ENCODE measurements at places on chromosomes 7 and 10.

DNA sequence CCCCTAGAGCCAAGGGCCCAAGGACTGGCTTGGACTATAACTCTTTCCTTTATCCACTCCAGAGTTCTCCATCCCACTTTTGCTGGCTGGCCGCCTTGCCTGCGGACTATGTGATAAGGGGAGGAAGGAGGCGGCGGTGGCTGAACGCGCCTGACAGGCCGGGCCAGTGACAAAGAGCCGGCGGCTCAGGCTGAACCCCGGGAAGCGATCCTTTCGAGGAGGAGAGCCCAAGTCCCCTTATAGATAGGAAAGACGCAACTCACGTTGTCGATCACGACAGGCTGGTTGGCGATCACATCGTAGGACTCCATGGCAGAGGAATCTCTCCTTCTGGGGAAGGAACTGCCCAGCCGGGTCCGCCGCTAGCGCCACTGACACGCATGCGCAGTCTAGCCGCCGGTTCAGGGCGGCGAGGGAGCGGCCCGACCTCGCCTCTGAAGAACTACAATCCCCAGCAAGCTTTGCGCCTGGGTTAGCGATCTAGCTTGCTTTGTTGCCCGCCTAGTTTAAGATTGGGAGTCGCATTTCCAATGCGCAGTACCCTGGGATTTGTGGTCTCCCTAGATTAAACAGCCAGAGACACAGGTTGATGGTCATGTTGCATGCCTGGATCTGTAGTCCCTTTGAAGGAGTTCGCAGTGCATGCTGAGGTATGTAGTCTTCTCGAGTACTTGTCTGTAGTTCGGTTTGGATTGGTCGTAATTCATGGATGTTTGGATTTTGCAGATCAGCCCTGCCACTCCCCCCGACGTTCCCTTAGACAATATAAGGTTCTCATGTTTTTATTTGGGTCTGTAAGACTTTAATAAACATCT lies at the start of gene ACTR1A:
ACTR1A (minus strand) TSS at position 376 of the 815 bp plus-strand sequence; CDS start at position 311, 65 bp downstream.
- DNase-seq, result peak; percentile 93

- no peak for DNase-seq
These were observed 349.3 kb upstream of the SEMA3D start for GRCh38 chr7:85535974-85536729.

DNA sequence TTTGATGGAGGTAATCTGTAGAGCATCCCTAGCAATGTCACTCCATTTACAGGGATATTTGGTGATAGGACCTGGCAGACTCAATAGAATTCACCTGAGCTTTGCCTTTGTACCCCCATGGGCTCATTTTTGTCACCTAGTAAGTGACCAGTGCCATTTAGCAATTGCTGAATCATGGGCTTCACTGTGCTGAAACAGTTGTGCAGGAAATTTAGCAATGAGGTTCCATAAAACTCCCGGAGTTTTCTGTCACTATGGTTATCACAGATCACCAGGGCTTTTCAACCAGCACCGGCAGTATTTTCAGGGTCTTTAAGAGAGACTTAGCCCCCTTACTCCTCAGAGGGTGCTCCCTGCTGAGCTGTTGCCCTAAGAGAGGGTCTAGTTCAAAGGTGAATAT lies 40.2 kb downstream of the FAS start:
- no peak for DNase-seq

DNA sequence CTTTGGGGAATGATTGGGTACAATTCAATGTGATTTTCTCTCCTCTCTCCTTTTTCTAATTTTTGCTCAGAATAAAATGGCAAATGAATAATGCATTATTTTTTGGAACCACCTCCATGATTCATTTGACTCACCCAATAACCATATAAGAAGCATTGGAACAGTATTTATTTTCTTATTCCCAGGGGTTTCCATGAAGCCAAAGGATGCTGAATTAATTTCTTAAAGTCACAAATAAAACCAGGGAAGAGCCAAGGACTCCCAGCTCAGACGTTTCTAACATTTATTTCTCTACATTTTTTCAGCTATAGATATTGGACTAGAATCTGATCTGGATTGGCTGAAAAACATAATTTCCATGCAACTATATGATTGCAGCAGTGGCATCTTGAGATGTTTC lies 735.2 kb upstream of the ANKRD30A start:
- DNase-seq, result no peak

DNA sequence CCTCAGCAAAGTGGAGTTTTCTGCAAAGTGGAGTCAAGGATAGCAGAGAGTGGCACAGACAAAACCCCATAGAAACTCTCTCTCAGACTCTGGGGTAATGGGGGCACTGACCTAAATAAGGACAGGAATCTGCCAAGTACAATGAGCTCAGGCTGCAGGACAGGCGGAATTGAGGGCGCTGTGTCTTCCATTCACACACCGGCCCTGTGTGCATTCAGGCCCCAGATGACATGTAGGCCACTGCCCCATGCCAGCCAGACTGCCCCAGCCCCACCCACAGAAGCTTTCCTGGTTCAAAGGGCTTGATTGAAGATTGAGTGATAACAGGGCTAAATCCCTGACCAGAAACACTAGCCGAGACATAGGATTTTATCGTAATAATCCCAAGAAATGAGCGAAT lies 52.7 kb downstream of the EEPD1 start:
- DNase-seq, result no peak

- DNase-seq, result no peak
These were observed 96.3 kb downstream of the LSM5 start for GRCh38 chr7:32393861-32394260.

DNA sequence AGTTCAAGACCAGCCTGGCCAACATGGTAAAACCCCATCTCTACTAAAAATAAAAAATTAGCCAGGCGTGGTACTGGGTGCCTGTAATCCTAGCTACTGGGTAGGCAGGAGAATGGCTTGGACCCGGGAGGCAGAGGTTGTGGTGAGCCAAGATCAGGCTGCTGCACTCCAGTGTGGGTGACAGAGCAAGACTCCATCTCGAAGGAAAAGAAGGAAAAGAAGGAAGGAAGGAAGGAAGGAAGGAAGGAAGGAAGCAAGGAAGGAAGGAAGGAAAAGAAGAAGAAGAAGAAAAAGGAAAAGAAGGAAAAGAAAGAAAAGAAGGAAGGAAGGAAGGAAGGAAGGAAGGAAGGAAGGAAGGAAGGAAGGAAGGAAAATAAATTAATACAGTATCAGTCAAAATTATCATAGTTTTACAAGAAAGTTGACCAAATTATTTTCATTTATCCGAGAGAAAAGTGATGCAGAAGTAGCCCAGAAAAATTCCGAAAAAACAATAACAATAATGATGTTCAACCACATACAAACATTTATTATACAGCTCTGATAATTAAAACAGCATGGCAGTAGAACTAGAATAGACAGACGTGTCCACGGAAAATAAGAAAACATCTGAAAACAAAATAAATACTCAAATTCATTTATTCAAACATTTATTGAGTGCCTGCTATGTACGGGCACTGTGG lies 292.4 kb upstream of the MKLN1 start:
- DNase-seq, result no peak

GRCh38 chr7:44615149-44615611 lies 8.8 kb downstream of the OGDH start:
- DNase-seq, result no peak

DNA sequence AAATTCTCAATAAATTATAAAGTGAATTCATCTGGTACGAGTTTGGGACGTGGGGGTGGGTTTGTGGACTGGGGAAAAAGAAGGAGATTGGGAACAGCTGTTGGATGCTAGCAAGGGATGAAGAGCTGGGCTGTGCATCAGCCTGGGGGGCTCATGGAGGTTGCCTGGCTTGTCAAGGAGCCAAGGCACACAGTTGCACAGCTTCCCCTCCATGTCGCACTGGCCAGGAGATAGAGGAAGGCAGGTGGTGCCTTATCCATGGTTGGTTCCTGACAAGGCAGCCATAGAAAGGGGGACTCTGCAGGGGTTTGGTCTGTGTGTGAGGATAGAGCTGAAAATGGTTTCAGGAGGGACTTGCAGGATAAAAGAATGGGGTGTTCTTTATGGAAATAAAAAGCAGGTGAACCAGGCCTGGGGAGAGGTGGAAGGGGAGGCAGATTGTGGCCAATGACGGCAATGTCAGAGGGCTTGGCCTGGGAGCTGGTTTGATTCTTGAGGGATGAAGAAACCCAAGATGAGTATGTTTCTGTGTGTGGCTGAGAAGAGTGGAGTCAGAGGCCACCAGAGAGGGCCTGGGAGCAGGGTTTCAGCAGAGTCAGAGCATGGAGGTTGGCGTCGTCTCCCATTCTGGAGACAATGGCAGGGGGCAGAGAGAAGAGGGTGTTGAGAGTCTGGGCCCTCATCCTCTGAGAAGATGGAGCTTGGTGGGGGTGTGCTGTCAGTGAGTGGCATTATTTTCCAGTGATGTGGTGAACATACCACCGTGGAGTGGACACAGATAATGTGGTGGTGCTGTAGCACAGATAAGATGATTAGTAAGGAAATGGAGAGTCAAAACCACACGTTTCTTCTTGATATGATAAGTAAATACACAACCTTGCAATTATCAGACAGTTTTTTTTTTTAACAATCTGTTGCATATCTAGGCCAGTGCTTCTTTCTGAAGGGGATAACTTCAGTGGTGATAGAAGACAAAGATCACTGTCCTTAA lies 108.2 kb downstream of the PTPN20 start:
- DNase-seq, result no peak

- no peak for DNase-seq
These were observed 22.0 kb upstream of the UBE3C start for GRCh38 chr7:157116762-157117161.

DNA sequence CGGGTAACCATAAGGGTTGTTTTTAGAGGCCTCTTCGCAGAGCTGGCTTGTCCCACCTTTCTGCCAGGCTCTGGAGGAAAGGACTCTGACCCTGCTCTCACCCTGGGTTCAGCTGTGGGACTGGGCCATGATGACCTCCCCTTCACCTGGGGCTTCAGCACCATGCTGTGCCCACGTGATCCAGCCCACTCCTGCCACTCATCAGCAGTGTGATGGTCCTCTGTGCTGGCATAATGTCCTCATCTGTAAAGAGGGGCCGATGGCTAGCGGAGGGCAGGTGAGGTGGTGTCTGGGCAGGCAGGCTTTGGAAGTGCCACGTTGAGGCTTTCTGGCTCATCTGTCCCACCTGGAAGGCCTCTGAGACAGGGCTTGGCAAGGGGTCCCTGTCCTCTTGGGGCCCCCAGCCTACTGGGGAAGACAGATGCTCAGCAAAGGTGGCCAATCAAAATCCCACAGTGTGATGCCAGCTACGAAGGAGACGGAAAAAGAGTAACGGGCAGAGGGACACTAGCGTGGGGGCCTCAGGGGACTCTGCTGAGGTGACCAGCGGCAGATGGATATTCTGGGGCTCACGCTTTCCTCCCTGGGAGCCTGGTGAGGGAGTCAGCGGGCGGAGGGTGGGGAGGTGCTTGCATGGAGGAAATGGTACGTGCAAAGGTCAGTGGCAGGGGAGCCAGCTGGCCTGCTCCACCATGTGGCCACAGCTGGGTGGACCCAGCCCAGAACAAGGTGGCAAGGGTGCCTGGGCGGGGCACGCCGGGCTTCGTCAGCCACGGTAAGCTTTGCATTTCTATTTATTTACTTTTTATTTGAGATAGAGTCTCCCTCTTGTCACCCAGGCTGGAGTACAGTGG lies 5.4 kb downstream of the LRWD1 start:
- no peak for DNase-seq

GRCh38 chr10:28924717-28925116 lies 247.4 kb downstream of the BAMBI start:
- no peak for DNase-seq

DNA sequence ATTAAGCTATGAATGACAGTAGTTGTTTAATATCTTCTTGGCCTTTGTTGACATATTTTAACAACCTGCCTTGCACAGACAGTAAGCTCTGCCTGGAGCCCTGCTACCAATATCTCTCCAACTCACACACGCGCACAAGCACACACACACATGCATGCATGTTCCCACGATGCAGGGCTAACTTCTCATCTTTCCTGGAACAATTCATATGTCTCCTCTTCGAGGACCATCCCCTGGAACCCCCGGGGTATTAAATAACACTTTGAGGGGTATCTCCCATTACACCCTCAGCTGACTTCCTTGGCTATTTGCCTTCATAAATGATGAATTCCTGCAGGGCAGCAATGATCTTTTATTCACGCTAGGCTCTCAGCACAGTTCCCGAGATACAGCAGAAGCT lies 258.0 kb downstream of the TRIL start:
- DNase-seq, result no peak

GRCh38 chr10:28177944-28178637 lies 124.8 kb downstream of the MPP7 start:
- DNase-seq, result no peak

GRCh38 chr7:41830271-41830670 lies 127.4 kb upstream of the INHBA start:
- DNase-seq, result no peak

- DNase-seq, result no peak
These were observed 808.7 kb downstream of the XPNPEP1 start for GRCh38 chr10:109114579-109114978.

DNA sequence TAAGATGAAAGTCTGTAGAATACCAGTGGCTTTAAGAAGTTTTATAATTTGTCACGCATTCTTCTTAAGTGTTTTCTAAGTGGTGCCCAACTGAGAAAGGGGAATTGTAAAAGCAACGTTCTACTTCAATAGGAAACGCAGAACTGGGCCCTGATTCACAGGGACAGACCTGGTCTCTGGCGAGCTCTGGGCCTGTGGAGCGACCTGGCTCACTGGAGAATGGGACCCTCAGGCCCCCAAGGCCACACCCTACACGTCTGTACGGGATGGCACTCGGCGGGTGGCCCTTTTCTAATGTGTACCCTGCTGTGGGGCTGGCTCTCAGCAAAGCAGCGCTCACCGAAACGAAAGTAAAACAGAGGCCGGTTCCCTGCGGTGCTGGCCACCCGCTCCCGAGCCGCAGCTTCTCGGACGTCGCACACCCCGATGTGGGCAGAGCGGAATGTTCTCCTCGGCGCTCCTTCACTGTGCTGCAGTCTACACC lies 205.0 kb downstream of the DIP2C start:
- DNase-seq, result no peak

GRCh38 chr10:3195726-3196125 lies 23.1 kb upstream of the PITRM1 start:
- DNase-seq, result no peak

GRCh38 chr10:121900443-121901174 lies 27.2 kb downstream of the ATE1 start:
- peak; percentile 27 for DNase-seq

GRCh38 chr7:82317257-82317721 lies 126.3 kb downstream of the CACNA2D1 start:
- no peak for DNase-seq

- no peak for DNase-seq
These were observed 42.9 kb upstream of the MET start for GRCh38 chr7:116629051-116629463.

DNA sequence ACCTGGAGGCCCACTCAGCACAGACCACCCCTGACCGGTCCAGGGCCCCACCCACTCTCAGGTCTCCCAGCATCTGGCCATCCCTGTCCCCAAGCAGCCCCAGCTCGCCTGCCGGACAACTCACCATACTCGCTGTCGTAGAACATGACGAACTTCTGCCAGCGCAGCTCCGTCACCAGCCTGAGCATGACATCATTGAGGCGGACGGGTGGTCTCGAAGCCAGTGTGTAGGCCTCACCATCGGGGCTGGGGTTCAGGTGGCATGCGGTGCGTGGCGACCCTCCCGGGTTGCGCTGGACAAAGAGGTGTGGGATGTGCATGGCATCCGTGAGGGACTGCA lies 160.4 kb downstream of the GRID1 start:
- no peak for DNase-seq

GRCh38 chr7:104960741-104961448 lies 53.1 kb upstream of the KMT2E start:
- DNase-seq, result no peak
